ENCODE measurements at places on chromosomes 12 and 14.

DNA sequence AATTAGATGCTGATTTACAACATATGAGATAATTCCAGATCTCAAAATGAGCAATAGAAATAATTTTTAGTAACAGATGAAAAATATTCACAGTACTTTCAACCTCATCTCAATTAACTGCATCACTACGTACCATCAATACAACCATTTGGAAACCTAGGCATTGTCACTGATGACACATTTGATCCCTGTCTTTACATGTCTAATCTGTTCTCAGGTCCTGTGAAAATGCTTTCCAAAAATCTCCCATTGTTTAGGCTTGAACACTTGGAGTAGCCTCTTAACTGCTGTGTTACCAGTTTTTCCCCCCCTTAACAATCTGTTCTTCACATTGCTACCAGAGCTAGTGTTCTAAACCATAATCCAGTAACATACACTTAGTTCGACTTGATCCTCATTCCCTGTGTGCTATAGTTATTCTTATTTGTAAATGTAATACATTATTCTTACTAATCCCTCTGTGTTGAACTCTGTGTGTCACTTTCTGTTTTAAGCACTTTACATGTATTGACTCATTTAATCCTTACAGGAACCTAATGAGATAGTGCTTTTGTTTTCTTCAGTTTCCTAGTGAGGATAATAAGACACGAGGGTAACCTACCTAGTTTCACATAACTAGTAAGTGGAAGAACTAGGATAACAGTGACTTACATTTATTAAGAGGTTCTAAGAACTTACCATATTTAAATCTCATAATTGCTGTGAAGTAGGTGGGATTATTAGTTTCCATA, 41.7 kb downstream of the LARP4 start:
- DNase-seq, result no peak

DNA sequence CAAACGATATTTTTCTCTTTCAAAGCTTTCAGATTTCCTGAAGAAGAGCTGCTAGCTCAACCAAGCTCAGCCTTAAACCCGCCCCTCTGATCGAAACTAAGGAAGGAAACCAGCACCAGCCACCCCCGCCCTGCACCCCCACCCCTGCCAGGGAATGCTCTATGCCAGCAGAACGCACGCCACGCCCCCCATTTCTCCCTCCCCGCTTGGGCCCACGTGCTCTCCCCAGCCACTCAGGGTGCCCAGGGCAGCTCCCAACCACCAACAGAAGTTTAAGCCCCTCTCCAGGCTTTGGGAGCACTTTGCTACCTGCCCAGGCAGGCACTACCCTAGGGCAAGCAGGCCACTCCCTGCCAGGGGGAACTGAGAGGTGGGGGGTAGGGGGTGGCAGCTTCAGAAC, 18.8 kb upstream of the KRT78 start:
- DNase-seq, result no peak

DNA sequence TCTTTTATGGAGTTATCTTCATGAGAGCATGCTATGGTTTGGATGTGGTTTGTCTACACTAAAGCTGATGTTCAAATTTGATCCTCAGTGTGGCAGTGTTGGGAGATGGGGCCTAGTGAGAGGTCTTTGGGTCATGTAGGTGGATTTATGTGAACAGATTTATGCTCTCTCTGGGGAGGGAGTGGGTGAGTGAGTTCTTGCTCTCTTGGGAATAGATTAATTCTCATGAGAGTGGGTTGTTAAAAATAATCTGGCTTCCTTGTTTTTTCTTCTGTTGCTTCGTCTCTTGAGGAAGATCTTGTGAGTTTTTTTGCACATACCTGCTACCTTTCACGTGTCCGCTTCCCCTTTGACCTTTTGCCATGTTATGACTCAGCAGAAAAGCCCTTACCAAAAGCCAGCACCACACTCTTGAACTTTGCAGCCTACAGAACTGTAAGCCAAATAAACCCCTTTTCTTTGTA, 20.5 kb downstream of the DERA start:
- no peak for DNase-seq

DNA sequence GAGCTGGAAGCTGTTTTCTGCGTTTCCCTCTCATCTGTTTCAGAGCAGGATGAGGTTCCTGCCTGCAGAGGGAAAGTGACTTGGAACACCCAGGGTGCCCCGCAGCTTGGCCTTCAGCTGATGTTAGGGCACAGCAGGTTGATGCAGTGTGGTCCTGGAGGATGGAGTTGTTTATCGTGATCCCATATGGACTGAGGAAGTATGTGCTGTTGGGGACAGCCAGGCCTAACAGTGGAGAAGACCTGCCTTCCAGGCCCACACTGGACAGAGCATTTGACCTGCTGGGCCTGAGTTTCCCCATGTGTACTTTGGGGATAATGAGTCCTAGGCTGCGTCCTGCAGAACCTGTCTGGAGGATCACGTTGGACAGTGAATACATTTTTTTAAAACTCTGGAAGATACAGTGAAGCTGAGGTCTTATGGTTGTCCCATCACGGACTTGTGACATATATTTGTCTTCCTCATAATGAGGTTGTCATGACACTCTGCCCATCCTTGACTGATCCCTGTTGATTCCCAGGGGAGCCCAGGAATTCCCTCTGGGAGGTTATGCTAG, 12.8 kb downstream of the SERPINA1 start:
- DNase-seq, result no peak

DNA sequence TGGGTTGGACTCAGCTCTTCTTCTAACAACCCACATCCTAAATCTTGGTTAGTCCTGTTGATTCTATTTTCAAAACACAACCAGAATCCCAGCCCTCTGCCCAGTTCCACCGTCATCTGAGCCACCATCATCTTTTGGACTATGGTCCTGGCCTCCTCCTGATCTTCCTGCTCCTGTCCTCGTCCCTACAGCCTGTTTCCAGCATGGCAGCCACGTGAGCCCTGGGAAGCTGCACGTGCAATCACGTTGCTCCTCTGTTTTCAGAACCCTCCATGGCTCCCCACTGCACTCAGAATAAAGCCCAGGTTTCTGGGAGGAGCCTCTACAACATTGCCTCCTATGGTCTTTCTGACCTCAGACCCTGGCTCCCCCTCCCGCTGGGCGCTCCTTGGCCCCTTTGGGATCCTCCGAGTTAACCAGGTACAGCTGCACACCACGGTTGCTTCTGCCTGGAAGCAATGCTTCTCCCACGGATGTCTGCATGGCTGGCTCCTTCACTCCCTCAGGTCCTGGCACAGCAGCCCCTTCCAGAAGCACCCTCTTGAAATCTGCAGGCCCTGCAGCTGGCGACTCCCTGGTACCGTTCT, 44.5 kb downstream of the BEGAIN start:
- no peak for DNase-seq

GRCh38 chr14:22314183-22314820, 274.7 kb downstream of the DAD1 start:
- no peak for DNase-seq

DNA sequence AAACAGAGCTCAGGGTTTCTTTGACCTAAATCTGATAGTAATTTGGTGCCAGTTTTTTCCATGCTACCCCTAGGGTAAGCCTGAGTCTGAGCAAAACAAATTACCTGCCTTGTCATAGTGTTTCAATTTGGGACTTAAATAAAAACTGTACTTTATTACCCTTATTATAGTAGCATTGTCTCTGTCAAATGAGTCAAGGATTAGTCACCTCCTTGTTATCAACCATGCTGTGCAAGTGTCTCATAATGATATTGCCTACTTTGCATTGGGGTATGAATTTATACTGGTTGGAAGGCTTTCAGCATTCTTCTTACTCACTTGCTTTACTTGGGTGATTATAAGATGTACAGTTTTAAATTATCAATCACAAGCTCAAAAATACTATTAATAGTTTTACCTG, 380.0 kb downstream of the LRFN5 start:
- DNase-seq, result no peak

- DNase-seq, result no peak
Measured at GRCh38 chr12:95083938-95084337, 10.5 kb upstream of the NR2C1 start.

GRCh38 chr14:48275301-48275700, 599.9 kb upstream of the MDGA2 start:
- DNase-seq, result no peak

DNA sequence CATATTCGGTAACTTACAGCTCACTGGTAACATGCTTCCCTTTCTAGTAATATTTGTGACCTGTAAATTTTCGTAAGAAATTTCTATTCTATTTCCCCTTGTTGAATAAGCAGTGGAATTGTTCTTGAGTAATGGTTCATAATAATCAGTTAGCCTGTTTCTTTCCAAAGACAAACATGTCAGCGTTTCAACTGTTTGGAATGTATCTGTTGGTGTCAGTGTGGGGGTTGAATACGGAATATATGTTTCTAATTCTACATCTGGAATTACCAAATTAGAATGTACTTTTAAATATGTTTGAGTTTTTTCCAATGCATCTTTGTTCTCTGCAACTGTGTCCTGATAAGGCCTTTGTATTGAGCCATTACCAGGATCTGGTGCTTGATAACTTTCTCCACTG, 2.0 kb downstream of the BBS10 start:
- no peak for DNase-seq

GRCh38 chr14:86179980-86180379, 650.0 kb downstream of the FLRT2 start:
- no peak for DNase-seq

GRCh38 chr14:34824826-34825225, 50.3 kb downstream of the BAZ1A start:
- DNase-seq, result no peak

- no peak for DNase-seq
Measured at GRCh38 chr12:85866986-85867776, 6.9 kb upstream of the NTS start.

- no peak for DNase-seq
Measured at GRCh38 chr14:102089621-102090343, 2.9 kb upstream of the HSP90AA1 start.

- DNase-seq, result no peak
Measured at GRCh38 chr12:32843528-32844095, 53.0 kb downstream of the PKP2 start.
